AG04450 (cell line): ENCODE measurements at places on chromosomes 5 and 9.

DNA sequence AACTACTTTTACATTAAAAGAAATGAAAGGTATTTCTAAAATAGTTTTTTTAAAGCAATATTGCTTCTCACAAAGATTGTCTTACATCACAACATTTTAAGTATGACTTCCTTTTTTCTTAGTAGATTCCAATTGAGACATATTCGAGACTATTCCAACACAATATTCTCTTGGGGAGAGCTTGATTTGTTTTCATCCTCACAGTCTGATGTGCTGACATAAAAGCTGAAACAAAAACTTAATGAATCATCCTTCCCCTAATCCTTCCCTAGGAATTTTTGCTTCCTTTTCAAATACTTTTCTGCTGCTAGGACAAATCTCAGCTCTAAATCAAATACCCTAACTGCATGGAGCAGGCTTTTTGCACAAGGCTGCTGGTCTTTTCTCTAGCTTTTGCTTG is 245.8 kb upstream of the MAP3K1 start:
- DNase-seq, result no peak

DNA sequence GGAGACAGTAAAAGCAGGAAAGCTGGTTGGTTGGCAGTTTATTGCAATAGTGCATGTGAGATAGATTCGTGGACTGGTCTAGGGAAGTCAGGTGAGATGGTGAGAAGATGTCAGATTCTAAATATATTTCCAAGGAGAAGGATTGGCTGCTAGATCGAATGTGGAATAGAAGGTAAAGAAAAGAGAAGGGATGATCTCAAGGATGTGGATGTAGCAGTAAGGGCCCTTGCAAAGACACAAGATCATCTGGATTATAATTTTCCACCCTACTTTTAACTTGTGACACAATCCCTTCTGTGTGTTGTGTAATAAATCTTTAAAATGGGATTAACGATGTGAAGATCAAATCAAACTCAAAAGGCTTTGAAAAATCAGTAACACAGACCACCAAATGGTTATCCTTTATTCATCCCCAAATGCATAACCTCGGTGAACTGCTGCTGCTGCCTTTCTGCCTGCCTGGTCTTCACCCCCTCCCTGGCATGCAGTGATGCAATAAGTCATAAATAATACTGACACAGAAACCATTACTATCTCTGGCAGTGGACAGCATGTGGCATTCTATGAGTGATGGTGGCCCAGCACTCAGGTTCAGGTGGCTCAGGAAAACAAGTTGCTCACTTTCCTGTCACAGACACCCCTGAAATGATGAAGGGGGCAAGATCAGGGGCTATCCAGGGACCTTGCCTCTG is 178.4 kb downstream of the FAM114A2 start:
- no peak for DNase-seq

DNA sequence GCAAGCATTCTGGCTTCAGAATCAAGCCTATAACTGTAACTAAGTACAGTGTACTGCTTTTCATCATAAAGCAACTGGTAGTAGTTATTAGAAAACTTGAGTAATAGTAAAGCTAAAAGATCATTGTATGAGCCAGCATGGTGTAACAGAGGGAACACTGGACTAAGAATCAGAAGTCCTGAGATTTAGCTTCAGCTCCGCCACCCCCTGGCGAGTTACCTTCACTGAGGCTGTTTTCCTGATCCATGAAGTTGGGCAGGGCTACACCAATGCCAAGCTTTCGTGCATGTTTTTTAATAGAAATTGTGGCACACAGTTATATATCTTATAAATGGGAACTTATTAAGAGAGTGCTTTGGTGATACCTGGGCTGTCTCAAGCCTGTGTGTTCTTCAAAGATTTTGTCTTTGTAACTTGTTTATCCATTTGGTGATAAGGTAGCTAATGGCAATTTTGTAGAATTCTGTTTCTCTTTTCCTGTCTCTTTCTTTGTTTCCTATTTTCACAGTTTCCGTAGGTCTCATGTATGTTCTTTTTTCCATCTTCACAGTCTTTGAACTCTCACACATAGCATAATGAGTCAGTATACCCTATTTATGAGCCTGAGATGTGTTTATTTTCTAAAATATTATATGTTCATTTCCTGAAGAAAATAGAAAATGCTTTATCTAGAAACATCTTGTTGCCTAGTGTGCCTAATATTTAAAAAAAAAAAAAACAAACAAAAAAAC is 102.3 kb downstream of the GDNF start:
- no peak for DNase-seq

DNA sequence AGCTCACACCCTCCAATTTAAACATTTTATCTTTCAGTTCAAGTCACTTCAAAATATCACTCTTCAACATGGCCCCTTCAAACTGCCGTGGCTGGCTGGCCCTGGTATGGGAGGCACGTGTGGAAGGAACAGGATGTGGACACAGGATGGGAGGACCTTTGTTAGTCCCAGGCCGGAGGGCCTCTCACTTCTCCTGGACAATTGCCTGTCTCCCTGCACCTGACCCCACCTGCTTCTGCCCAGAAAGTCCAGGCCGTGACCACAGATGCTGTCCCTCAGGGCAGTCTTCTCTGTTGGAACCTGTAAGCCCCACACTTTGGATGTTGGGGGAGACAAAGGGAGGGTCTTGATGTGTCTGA is 19.4 kb downstream of the AMBP start:
- DNase-seq, result no peak

GRCh38 chr9:84761137-84761808 is 91.7 kb downstream of the NTRK2 start:
- no peak for DNase-seq

DNA sequence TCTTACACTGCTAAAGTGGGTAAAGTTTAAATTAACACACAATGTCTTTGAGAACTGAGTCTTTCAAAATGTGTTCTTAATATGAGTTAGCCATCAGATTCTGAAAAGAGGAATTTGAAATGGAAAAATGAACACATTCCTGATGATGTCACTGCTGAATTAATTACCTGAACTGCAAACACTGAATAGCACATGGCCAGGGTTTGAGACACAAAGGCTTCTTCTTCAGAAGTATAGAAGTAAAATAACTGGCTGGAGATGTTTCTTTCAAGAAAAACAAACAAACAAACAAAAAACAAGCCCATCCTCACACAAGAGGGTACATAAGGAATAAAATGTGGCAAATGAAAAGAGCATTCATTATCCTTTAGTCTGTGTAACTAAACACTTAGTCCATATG is 7.1 kb downstream of the GLIS3 start:
- no peak for DNase-seq

DNA sequence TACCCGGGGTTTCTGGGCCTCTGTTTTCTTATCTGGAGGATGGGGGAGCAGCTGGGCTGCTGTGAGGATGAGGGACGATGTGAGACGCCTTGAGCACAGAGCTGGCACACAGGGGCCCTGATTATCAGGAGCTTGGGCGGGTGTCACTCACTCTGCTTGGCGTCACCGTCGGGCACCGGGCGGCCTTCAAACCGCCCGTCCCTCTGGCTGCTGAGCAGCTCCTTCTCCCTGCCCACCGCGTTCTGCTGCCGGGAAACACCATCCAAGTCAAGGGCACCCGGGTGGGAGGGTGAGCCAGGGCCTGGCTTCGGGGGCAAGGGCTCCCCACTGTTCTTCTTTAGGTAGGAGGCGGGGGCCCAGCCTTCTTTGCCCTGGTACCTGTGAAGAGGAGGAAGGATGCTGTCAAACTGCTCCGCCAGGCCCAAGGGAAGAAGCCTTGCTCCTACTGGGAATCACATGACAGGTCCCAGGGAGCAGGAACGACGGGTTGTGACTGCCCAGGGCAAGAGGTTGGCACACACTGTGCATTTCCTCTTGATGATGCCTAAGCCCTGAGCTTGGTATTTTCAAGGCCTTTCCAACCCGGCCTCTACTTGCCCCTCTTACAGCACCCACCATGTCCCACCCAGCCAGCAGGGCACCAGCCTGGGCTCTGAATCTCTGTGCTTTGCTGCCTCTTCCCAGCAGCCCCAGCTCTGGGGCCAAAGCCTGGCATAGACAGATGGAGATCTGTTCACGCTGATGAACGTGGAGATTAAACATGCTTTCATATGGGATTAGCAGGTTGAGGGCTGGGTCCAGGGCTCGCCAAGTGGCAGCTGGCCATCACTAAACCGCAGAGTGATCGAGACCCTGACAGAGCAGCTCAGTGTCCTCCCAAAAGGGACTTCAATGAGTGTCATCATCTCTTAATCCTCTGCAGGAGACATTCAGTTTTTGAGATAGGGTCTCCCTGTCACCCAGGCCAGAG is 66.9 kb upstream of the UBTD2 start:
- DNase-seq, result no peak

GRCh38 chr5:109143031-109143430 is 266.7 kb downstream of the PJA2 start:
- no peak for DNase-seq
